Islet precursor cell (in vitro differentiated cells): ENCODE measurements at places on chromosomes 1 and 21.
A peak's percentile ranks its signal among the peaks of the same experiment; 100 is the strongest.

- DNase-seq, result no peak
These were observed 24.2 kb downstream of the GNG4 start for GRCh38 chr1:235625340-235625739.

GRCh38 chr1:214493126-214493796 is 58.1 kb downstream of the PTPN14 start:
- peak; percentile 43 for DNase-seq

DNA sequence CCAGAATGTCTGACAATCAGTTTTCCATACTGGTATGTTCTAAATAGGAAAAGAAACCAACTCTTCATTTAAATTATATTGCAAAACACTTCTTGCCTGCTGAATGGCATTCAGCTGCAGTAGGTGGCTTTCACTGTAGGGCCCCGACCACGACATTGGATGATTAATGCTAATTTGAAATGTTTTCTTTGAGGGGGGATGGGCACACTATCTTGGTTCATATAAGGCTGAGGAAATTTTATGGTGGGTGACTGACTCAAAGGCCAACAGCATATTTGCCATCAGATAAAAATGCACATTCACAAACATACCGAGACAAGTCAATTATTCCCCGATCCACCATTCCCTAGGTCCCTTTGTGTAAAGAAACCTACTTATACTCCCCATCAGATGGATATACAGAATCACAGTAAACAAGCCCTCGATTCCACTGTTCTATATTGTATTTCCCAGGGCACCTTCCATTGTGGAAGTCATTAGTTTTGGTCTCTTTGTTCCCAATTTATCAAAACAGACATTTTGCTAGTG is 464.2 kb upstream of the DAB1 start:
- DNase-seq, result no peak

- no peak for DNase-seq
These were observed 402.6 kb upstream of the NFIA start for GRCh38 chr1:60679524-60680375.

DNA sequence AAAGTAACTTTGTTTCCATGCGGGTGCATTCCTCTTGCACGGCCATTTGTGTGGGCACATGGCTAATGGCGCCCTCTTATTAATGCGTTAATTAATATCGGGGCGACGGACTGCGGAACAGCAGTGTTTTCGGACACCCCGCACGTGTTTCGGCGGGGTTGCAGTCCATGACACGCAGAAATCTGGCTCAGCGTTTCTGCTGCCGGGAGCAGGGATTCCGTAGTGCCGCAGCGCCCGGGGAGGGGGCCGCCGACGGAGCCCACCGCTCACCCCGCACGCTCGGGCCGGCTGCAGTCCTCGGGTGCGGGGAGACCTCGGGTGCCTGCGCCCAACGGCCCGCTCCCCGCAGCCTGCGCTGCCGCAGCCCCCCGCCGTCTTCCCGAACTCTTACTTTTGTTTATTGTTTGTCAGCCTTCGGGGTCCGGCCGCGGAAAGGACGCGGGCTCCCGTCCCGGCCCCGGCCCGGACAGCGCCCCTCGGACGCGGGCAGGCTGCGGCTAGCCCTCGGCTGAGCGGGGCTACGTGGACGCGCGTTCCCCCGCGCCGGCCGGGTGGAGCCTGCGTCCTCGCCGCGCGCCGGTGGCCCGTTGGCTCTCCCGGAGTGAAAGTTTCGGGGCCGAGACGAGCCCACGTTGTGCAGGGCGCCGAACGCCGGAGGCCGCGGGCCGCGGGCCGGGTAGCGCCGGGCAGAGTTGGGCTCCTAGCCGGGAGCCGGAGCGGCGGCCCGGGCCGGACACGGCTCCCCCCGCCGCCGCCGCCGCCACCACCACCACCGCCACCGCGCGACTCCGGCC is 849 bp downstream of the NFIA start:
- DNase-seq, result peak; percentile 56

- DNase-seq, result no peak
These were observed 2.0 kb upstream of the CCN1 start for GRCh38 chr1:85578321-85579295.

DNA sequence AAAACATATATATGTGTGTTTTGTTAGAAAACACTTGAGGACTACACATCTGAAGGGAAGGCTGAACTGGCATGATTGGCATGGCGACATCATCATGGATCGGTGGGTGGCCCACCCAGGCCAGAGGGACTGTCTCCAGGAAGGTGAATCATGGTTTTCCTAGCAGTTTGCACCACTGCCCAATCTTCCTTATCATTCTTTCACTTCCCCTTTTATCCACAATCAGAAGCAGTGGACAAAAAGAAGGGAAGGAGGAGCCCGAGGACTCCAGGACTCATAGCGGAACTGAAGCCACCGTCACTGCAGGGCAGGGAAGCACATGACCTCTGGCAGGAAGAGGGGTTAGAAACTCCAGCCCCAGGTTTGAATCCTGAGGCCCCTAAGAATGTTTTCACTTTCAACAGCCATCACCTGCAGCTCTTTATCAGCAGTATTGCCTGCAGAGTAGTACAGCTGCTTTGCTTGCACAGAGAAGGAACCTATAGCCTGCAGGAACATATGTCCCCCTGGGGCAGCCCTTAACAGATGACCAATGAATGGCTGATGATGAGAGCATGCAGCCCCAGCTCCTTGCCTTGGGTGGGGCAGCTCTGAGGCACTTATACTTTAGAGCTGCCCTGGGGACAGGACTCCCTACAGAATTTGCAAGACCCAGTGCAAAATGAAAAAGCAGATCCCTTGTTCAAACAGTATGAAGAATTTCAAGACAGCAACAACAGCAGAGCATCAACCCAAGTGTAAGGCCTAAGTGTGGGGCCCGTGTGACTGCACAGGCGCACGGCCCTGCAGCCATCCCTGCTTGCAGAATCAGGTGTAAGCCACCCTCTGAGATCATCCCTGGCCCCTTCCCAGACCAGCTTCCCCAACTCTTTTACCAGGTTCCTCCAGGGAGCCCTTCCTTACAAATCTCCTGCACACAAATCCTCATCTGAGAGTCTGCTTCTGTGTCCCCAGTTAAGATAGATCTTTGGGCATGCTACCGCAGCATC is 241.8 kb upstream of the IRF2BP2 start:
- DNase-seq, result peak; percentile 76

DNA sequence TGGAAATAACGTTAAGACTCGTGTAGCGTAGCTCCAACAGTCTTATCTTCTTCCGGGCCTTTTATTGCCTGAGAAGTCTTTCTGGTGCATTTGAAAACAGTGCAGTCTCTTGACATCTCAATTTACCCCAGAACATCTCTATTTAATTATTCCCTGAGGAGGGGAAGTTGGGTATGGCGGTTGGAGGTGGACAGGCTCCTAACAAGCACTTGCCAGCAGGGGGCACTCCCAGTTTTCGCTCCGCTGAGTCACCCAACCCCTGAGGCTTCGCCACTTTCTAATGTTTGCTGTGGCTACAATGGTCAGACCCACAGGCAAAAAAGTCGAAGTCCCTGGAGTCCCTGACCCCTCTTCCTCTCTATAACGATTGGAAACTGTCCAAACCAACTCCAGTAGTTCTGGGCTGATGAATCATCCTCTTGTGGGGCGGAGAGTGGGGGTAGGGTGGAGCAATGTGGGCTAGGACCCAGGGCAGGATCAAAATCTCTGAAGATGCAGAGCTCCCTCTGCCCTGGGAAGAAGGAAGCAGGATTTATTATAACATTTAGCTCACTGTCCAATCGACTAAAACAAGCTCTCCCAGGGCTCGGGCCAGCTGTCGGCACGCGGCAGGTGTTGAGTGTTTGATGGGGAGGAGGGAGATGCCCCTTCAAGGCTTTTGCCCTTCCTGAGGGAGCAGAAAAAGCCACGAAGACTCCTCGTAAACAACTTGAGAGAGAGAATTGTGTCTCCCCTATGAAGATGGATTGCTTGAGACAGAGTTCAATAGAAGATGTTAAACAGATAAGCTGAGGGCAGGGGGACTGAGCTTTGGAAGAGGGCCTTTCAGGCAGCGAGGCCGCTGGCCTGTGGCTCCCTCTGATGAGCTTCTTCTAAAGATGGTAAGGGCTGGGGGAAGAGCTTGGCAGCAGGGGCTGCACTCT is 85.7 kb downstream of the BRINP2 start:
- peak; percentile 81 for DNase-seq

GRCh38 chr21:41277846-41278245 is 38.8 kb upstream of the FAM3B start:
- no peak for DNase-seq

DNA sequence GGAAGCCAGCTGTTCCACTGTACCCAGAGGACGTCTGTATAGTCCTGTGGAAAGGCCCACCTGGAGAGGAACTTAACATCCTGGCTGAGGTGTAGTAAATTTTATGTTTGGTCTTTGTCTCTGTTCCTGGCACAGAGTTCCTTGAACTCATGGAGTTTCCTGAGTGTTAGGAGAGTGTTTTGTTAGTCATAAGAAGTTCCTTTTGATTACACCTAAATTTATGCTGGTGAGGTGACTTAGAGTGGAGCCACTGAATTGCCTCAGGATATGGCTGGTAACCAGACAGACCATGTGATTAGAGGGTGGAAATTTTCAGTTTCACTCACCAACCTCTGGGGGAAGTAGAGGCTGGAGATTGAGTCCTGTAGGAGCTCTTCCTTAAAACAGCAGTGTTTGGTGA is 57.9 kb downstream of the RASAL2 start:
- no peak for DNase-seq

GRCh38 chr1:202159534-202160371 is 649 bp downstream of the PTPN7 start:
- no peak for DNase-seq

DNA sequence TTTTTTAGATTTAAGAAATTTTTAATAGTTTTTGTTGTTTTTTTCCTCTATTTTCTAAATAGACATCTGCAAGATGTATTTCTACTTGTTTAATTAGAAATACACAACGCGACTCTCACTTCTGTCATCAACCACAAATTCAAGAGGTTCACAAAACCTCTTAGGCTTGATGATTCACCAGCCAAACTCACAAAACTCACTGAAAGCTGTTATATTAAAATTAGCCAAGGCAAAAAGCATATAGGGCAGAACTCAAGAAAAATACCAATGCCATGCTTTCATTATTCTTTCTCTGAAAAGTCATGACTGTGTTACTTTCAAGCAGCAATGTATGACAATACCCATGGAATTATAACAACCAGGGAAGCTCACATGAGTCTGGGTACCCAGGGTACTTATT is 487.0 kb upstream of the RGS18 start:
- no peak for DNase-seq

DNA sequence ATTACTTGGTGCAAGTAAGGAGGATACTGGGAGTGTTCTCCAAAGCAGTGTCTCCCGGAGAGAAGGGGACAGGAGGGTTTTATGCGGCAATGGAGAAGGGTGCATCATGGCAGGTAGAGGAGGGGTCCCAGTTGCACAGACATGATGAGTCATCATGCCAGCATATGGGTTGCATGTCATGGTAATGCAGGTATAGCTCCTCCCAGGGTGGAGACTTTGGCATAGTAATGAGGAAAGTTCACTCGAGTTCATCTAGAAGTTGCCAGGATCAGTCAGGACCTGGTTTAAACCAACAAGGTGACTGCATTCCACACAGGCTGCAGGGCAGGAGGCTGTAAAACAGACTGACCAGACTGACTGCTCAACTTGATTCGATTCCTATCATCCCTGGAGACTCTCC is 355.7 kb upstream of the DUSP10 start:
- no peak for DNase-seq

DNA sequence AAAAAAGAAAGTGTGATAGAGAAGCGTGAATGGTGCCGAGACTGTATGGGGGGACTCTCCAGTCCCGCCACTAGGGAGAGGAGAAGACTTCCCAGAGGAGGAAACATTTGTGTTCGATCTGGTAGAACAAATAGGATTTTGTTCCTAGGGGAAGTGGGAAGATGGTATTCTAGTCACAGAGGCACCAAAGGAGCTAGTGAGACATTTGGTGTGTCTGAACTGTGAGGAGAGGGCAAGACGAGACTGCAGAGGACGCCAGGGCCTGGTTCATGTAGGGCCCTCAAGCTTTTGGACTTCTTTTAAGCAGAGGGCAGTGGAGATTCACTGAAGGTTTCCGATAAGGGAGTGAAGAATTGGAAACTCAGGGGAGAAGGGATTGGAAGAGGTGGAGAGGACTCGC is 2.9 kb downstream of the BTBD19 start:
- DNase-seq, result no peak

- peak; percentile 70 for DNase-seq
These were observed 4.9 kb downstream of the CAMK2N1 start for GRCh38 chr1:20480951-20481617.

- DNase-seq, result peak; percentile 89
These were observed at the start of gene IFNAR2 for GRCh38 chr21:33229784-33230544. TSS of gene IFNAR2 (plus strand) at chr21:33229938. CDS start at chr21:33241923, 11,985 bp downstream.

GRCh38 chr21:38487901-38488639 is 10.2 kb downstream of the ERG start:
- no peak for DNase-seq

- DNase-seq, result no peak
These were observed 212.1 kb downstream of the GPR52 start for GRCh38 chr1:174659823-174660222.

GRCh38 chr21:25965951-25966707 is 204.4 kb downstream of the APP start:
- no peak for DNase-seq

DNA sequence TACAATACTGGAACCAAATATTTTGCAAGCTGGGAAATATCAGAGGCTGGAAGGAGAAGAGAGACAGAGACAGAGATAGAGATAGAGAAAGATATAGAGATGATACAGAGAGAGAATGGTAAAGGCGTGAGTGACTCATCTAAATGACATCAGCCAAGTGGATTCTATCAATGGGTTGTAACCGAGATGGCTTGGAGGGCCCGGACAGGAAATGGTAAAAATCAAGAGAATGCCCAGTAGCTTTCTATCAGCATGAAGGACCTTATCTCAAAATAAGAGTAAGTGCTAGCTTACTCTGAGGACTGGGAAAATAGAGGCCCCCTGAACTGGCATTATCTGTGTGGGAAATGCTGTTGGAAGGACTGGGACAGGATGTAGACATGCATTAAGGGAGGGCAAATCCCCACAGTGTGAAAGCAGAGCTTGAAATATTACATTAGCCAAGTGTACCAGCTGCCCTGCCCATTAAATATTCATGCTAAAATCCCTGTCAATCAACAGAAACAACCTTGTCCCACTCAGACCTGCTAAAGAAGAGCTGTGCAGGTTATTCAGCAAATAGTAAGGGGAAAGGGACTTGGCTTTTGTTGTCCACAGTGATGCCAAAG is 76.6 kb upstream of the ZNF644 start:
- peak; percentile 90 for DNase-seq

DNA sequence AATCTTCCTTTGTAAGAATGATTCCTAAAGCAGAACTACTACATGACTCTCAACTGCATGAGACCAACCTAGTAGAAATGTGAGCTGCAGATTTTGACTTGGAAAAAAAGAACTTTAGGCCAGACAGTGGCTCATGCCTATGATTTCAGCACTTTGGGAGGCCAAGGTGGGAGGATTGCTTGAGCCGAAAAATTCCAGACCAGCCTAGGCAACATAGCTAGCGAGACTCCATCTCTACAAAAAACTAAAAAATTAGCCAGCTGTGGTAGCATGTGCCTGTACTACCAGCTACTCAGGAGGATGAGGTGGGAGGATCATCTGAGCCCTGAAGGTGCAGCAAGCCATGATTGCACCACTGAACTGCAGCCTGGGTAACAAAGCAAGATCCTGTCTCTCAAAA is 24.7 kb upstream of the ITLN2 start:
- no peak for DNase-seq
